ENCODE measurements at places on chromosomes 6 and 20. TPM values are rescaled to one million over a fixed set of nuclear protein-coding genes. Genes with fewer than 3 reads are reported as not detected.

SFTA2 gene
- total RNA-seq: not detected

CCDC170 gene
- total RNA-seq: 3.2 TPM

TFAP2A gene
- 9.7 TPM for total RNA-seq

FGD2 gene
- not detected for total RNA-seq

LRRC73 gene
- 0.16 TPM for total RNA-seq

ATP9A gene
- total RNA-seq: 39.4 TPM

GOPC gene
- 52.9 TPM for total RNA-seq
